ENCODE measurements at places on chromosomes 6 and 20.
A peak's percentile ranks its signal among the peaks of the same experiment; 100 is the strongest.

- no peak for DNase-seq
Measured at GRCh38 chr6:113856375-113856624, 845 bp upstream of the MARCKS start.

GRCh38 chr6:149924206-149924932 lies 1.4 kb upstream of the RAET1G start:
- DNase-seq = no peak

DNA sequence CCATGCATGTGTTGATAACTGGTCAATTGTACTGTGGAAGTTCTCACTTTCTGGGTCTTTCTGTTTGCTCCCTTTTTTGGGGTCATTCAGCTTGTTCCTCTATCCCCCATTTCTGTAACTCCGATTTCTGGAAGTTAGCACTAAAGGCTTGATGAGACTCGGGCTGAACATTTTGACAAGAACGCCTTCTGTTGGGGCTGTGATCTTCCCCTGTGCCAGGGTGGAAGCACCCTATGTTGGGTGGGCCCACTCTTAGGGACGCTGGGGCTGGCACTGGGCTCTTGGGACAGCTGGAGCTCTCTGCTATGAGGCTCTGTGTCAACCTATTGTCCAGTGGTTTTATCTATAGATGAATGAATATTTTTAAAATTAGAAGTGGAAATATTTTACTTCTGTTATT lies 60.1 kb upstream of the FRMD1 start:
- DNase-seq = peak; percentile 1

DNA sequence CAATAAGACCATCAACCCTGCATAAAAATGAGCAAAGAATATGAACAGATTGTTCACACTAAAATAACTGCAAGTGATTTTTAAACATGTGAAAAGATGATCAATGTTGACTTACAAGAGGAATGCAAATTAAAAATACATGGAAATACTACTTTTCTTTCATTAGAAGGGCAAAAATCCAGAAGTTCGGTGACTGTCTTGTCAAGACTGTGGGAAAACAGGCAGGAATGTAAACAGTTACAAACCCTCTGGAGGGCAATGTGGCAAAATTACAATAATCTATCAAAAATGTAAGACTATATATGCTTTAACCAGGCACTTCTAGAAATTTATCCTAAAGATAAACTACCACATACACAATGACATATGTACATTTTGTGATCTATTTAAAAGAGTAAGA lies 86.7 kb downstream of the TNFAIP3 start:
- DNase-seq = no peak

GRCh38 chr6:36938536-36938935 lies 16.0 kb upstream of the PI16 start:
- no peak for DNase-seq

- DNase-seq = peak; percentile 27
Measured at GRCh38 chr6:119978274-119978889, 628.8 kb upstream of the MAN1A1 start.

GRCh38 chr20:6664574-6664973 lies 102.9 kb upstream of the BMP2 start:
- DNase-seq = no peak

- DNase-seq = no peak
Measured at GRCh38 chr6:163389354-163389753, 25.2 kb upstream of the QKI start.

GRCh38 chr20:3697588-3698305 lies 14.7 kb downstream of the SIGLEC1 start:
- DNase-seq = no peak

DNA sequence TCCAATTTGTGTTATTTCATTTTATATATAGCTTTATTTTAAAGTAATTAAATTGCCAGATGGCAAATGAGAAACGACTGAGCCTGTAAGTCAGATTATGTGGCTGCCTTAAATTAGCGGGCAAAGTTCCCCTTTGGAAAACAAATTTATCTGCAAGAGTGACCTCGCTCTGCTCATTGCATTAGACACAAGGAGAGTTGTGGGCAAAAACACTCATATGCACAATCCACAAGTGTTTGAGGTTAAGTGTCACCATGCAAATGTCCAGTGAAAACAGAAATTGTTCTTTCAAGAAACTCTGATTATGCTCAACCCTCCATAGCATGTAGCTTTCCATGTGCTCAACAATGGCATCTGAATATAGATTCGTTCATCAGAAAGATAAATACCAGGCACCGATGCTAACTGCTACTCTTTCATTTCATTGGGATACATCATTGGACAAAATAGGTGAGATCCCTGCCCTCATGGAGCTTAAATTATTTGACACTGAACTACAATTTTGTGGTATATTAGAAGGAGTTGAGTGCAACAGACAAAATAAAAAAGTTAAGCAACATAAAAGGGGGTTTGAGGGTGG lies 1.7 kb upstream of the NHSL1 start:
- DNase-seq = no peak

DNA sequence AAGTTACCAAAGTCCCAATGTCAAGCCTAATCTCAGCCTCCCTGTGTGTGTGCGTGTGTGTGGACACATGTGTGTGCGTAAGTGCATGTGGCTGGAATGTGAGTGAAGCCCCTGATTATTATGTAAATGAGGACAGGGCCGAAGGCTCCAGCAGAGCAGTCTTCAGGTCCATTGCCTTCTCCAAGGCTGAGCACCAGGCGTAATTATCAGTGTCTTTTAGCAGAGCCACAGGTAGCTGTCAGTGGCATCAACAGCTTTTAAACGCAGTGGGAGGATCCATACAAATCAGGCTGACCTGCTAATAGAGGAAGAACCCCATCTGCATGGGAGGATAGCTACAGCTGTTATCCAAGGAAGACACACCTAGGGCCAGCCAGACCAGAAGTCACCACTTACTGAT lies 324.3 kb upstream of the MOCS1 start:
- DNase-seq = no peak

- no peak for DNase-seq
Measured at GRCh38 chr6:150324044-150324443, 44.8 kb upstream of the IYD start.

DNA sequence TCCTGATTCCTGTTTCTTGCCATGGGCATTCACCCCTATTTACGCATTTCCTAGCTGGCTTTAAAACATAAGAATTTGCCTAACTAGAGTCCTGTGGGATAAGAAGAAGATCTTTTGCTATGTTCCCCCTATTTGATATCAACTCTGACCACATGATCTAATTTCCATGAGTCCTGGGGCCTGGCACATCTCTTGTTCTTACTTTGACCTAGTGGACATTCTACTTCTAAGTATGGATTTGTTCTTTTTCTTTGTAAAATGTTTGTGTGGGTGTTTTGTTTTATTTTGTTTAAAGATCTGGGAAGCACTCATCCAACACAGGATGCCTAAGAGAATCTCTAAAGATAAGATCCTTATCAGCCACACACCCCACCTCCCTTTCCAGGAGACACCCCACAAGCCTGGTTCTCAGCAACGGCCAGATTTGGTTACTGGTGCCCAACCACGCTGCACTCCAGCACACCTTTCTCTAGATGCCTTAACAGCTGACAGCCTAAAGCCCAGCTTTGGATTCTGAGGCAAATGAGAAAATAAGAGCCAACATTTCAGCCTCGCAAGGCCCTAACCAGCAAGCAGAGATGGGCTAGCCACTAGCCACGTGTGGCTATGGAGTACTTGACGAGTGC lies 74.7 kb downstream of the SLC23A2 start:
- DNase-seq = no peak

DNA sequence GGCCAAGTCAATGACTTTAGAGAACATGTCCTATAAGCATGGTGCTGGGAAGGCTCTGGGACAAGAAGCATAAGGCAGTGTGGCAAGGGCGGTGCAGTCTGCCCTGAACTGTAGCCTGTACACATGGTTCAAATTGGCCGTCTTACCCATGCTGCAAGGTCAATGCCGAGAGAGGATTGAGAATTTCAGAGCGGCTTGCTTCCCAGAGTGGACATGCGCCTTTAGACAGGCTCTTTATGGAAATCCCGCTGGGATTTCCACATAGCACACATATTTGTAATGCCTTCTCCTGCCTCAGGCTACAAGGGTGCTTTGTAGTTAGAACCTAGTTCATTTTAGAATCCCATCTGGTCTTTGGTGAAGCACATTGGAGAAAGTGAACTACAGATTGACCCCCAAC lies 36.1 kb upstream of the CEP162 start:
- no peak for DNase-seq

DNA sequence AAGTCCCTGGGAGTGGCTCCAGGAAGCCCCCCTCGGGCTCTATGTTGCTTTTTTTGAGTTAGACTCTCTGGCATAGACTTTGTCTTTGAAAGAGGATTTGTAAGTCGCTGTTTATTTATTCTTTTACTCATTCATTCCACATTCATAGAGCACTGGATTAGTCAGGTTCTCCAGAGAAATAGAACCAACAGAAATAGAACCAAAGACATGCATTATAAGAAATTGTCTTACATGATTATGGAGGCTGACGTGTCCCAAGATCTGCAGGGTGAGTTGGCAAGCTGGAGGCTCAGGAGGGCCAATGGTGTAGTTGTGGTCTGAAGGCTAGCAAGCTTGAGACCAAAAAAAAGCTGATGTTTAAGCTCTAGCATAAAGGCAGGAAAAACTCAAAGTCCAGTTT lies 98.3 kb upstream of the CHD6 start:
- no peak for DNase-seq
